Progenitor cell of endocrine pancreas (in vitro differentiated cells): ENCODE measurements at places on chromosomes 13 and 19. TPM values are rescaled to one million over a fixed set of nuclear protein-coding genes. Genes with fewer than 3 reads are reported as not detected.

SIGLEC9 gene
- not detected in 2 replicates for total RNA-seq

ZNF471 gene
- not detected in 2 replicates for total RNA-seq

TSHZ3 gene
- 15.0 and 15.5 TPM in 2 replicates for total RNA-seq

DNA sequence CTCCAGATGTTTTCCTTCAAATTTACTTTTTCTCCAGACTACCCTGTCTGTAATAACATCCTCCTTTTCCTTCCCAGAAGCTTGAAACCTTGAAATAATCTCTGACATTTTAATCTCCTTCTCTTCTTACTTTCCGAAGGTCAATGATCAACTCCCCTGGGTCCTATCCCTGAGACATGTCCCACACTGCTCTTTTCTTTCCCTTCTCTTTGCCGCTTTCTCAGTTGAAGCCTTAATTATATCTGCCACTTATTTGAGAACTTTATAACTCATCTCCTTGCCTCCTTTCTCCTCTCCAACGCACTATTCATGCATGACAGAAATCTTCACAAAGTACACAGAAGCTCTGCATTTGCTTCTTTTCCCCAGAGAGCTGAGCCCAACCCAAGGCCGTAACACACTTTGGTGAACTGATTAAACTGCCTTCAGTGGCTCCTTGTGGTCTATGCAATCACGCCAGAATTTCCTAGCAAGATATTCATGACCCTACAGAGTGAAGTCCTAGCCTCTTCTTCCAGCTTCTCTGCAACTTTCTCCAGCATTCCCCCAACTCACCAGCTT lies 9.2 kb upstream of the WASF3 start:
- H3K4me1 ChIP-seq = peaks cover 2% of the 10 kb centered on the region
- H3K36me3 ChIP-seq = no peaks in the 10 kb centered on the region
- no peak overlapping the region for H3K27ac ChIP-seq
- no peak for DNase-seq

DNA sequence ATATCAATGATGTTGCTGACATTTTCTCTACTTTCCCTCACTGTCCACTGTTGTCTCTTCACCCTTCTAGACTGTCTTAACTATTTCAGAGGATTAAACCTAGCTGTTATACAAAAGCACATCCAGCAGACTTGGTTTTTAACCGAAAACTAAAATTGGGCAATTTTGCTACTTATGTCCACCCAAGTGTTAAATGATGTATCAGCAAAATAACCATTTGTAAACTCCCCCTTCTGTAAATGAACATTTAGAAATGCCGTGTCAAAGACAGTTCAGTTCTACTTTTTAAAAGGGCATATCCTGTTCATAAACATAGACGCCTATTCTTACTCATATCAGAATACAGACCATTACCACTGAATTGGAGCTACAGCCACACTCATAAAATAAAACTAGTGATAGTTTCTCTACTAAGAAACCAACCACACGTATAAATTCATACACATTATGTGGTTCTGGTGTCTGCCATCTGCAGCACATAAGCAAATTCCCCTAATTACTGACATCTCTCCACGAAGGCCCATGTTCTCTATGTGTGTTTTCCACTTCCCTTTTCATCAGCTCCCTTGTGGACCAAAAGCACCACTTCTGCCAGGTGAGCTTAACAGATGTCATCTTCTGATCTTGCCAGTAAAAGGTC lies 1091.8 kb downstream of the PCDH9 start:
- DNase-seq = no peak
- H3K4me3 ChIP-seq = no peak overlapping the region
- no peaks in the 10 kb centered on the region for H3K36me3 ChIP-seq
- no peaks in the 10 kb centered on the region for H3K27me3 ChIP-seq
- H3K4me1 ChIP-seq = peaks cover 10% of the 10 kb centered on the region
- no peak overlapping the region for H3K27ac ChIP-seq

- peaks cover 7% of the 10 kb centered on the region for H3K36me3 ChIP-seq
- no peak overlapping the region for H3K4me3 ChIP-seq
- peaks cover 23% of the 10 kb centered on the region for H3K4me1 ChIP-seq
- DNase-seq = no peak
- no peaks in the 10 kb centered on the region for H3K27me3 ChIP-seq
Observed at GRCh38 chr19:46133777-46134241, 9.3 kb upstream of the IGFL3 start.
